ENCODE measurements at places on chromosomes 2 and 18.
A peak's percentile ranks its signal among the peaks of the same experiment; 100 is the strongest.

- DNase-seq = peak; percentile 23
These were observed 6.6 kb downstream of the ARHGAP25 start for GRCh38 chr2:68741238-68741637.

DNA sequence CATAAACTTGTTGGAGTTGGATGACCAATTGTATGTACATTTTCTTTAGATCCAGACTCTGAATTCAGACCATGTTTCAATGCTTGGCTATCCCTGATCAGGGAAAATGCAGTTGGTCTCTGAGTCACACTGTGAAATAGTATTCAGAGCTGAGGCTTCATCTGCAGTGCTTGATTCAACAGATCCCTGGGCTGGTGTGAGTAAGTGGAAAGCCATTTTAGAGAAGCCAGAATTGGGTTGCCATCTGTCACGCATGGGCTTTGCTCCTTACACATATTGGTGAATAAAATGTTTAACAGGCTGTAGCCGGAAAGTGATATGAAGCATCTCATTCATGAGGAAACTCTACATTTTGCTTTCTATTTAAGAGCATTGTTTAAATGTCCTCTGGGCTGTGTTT lies 50.0 kb upstream of the ACYP2 start:
- DNase-seq = peak; percentile 86

DNA sequence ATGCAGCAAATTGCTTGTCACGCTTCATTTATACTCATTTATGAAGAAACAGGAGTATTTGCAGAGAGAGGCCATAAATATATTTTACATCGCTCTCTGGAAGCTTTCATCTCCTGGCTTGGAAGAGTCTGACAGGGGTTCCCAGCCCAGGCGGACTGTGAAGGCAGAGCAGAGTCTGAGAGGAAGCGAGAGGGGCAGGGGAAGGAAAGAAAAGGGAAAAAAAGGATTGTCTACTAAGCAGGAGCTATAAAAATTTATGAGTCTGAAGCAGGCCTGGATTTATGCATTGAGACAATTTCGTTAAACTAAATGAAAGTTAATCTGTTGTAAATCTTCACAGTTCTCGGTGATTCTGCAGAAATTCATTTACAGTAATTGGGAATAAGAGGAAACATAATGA lies 143.9 kb upstream of the GYPC start:
- no peak for DNase-seq

GRCh38 chr2:174125090-174125489 lies 123.2 kb downstream of the OLA1 start:
- no peak for DNase-seq

DNA sequence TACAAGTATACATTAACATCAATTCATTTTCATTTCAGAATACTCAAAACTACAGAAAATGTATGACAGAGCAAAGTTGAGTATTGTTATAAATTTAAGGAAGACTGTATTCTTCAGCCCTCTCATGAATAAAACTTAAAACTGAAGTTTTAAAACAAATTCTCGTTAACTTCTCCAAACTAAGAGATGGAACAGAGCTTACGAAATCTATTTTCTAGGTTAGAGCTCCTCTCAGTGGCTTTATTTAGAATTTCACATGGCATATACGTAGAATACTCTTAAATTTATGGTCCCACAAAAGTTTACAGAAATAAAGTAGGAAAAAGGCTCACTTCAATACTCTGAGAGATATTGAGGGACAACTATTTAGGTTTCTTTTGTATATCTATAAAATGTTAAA lies 612.1 kb downstream of the KCNJ3 start:
- peak; percentile 35 for DNase-seq

DNA sequence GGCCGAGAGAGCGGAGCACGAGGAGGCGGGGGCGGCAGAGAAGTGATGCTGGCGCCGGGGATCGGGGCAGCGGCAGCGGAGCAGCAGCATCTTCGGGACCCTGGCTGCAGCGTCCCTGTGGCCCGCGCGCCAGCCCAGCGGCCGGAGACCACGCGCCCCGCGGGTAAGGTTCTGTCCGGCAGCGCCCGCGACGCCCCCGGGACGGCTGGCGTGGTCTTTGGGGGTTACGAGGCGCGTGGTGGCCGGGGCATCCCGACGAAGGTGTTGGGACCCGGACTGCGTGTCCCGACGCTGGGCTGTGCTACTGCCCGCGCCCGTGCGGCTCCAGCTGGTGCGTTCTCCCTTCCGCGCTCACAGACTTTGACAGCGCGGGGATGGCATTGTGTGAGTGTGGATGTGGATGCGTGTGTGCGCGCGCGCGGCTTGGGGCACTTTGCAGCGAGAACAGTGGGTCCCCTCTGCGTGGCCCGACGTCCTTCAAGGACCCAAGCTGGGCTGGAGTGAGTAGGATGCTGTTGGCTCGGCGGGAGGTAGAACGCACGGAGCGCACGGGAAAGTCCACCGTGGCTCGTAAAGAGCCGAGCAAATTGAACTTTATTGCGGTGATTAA lies 405.0 kb downstream of the XIRP2 start:
- DNase-seq = peak; percentile 30

DNA sequence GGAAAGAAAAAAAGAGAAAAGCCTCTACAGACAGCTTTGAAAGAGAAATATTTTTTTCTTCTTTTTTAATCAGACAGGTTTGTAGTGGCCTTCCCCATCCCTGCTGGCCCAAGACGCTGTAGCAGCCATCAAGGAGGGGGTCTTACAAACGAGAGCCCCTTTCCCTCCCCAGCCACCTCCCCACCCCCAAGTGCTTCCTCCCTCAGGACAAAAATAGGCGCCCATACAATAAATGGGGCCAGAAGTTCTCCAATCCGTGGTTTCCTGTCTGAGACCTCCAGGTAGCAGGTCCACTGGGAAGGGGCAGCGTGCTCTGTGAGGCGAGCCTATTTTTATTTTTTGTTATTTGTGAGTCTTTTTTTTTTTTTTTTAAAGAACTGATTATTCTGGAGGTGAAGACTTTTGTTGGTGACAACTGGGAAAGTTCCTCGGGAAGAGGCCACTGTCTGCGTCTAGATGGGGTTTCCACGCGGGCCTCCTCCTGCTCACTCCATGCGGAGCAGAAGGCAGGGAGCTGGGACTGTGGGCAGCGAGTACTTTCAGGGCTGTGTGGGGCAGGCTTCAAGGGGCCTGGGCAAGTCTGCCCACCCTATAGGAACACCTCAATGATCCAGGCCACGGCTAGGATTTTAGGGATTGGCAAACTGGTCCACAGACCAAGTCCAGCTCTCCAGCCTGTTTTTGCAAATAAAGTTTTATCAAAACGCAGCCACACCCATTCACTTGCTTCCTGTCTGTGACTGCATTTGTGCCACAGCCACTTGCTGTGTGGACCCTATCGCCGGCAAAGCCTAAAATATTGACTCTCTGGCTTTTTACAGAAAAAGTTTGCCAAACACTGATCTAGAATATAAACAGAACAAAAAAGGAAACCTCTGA lies 139.6 kb downstream of the CTIF start:
- DNase-seq = no peak

DNA sequence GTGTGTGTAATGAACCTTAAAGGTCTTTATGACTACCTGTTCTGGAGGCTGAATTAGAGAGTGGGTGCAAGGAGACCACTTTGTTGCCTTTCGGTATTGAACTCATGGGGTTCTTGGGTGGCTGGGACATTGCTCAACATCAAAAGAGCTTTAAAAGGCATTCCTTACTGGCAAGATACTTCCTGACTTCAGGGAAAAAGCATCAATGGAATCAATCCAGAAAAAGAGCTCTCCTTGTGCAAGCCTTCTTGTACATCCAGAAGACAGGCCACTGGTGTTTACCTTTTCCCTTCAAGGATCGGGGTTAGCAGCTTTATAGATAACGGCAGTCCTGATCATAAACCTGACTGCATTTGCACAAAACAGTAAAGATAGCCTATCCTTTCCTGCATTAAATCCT lies 9.5 kb downstream of the PNO1 start:
- peak; percentile 71 for DNase-seq

GRCh38 chr18:47191961-47192360 lies 15.8 kb upstream of the IER3IP1 start:
- DNase-seq = peak; percentile 76

- DNase-seq = no peak
These were observed 82.7 kb downstream of the LAMA1 start for GRCh38 chr18:7034924-7035323.

- DNase-seq = no peak
These were observed 810.7 kb downstream of the LRRTM4 start for GRCh38 chr2:76711490-76711889.

GRCh38 chr2:142030735-142031134 lies 100.1 kb downstream of the LRP1B start:
- DNase-seq = no peak

- DNase-seq = no peak
These were observed 1338.0 kb upstream of the ACVR2A start for GRCh38 chr2:146506851-146507250.

GRCh38 chr2:218605432-218605831 lies 2.3 kb upstream of the PLCD4 start:
- peak; percentile 61 for DNase-seq

DNA sequence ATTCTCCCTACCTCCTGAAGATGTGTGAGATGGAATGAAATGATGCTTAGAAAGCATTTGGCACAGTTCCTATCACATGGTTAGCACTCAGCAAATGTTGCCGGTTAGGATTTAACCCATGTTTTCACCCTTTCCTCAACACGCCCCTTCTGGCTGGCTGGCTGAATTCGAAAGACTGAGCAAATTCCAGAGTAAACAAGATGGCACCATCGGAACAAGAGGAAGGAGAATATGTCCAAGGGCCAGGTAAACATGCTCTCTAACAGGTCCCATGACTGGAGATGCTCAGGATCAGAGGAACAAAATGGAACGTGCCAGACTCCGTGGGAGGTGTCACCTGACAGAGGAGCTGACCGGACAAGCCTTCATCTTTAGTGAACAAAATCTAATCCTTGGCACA lies 145.6 kb downstream of the ANKRD44 start:
- no peak for DNase-seq

- no peak for DNase-seq
These were observed 314.7 kb upstream of the SPRED2 start for GRCh38 chr2:65746931-65747675.

GRCh38 chr2:88753833-88754584 lies 62.5 kb downstream of the RPIA start:
- DNase-seq = peak; percentile 49

- no peak for DNase-seq
These were observed 22.0 kb downstream of the RAB12 start for GRCh38 chr18:8631265-8631664.

GRCh38 chr2:10412380-10412779 lies 35.7 kb downstream of the ODC1 start:
- DNase-seq = peak; percentile 70

- no peak for DNase-seq
These were observed 140.9 kb downstream of the TFCP2L1 start for GRCh38 chr2:121144111-121144510.

DNA sequence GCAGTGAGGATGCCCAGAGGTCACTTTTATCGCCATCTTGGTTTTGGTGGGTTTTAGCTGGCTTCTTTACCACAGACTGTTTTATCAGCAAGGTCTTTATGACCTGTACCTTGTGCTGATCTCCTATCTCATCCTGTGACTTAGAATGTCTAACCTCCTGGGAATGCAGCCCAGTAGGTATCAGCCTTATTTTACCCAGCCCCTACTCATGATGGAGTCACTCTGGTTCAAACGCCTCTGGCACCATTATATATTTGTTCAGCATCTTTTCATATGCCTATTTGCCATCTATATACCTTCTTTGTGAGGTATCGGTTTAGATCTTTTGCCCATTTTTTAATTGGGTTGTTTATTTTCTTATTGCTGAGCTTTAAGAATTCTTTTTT lies 7.2 kb upstream of the CCNT2 start:
- DNase-seq = no peak

DNA sequence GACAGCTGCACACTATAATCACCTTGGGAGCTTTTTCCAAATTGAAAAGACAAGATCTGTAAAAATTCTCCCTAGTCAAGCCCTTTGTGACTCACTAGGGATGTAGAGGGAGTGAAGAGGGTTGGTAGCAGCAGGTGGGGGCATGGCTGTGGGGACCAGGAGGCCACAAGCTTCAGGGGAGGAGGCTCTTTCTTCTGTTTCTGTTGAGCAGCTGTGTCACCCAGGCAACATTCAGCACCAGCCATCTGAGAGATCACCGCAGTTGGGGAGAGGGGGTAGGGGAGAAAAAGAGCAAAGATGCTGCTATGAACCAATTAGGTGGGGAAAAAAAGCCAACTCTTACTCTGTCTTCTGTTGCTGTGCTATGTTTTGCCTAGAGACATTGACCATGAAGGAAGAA lies 352.3 kb upstream of the MEIS1 start:
- DNase-seq = no peak

DNA sequence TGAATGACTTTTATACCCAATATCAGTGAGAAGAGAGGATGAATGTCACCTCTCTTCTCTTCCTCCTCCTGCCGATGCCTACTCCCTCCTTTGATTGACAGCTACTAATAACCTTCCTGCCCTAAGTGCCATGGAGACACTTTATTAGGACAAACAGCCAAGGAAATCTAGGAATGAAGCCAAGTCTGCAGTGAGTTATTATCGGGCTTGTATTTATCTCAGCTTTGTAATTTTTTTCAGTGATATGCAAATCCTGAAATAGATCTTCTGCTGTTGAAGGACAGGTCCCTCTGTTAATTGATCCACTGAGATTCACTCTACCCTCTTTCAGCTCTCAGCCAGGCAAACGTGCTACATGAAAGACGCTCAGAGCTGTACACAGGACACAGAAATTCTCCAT lies 686.7 kb downstream of the TMEM182 start:
- no peak for DNase-seq

DNA sequence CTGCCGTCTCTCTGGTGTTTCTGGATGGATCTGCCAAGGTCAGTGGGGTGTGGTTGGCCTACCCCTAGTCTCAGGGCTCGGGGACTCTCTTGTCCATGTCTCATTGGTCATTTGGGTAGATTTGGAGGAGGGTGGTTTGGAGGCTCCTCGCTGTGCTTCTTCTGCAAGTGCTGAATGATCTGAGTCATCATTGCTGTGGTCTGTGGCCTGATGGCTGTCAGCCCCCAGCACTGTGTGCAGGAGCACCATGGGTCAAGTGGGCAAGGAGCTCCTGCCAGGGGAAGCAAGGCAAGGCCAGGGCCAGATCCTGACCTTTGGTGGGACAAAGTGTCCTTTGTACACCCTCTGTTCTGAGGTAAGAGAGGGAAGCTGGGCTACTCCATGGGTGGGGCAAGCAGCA lies 221.8 kb downstream of the FHOD3 start:
- peak; percentile 26 for DNase-seq

DNA sequence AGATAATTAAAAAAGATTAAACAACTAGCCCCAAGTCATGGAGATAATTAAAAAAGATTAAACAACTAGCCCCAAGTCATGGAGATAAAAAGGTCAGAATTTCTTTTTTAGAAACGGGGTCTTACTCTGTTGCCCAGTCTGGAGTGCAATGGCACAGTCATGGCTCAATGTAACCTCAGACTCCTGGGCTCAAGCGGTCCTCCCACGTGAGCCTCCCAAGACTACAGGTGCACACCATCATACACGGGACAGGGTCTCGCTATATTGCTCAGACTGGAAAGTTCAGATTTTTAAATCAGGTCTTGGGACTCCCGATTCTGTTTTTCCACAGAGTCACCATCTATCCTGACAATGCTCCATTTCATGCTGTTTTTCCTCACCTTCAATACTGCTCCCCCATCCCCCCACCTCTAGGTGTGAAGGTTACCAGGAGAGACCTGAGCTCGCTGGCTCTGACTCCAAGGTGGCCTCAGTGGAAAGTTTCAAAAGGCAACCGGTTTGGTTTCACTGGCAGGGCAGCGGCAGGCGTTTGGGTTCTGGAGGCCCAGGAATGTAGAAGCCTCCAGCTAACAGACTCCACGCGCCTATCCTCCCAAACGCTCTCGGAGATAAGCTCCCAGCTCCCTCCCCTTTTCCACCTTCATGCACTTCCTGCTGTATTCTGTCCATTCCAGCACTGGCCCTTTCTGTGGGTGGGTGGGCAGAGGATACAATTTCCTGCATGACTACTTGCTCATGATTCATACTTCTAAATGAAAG lies 2.9 kb upstream of the SEMA4C start:
- DNase-seq = peak; percentile 66

- no peak for DNase-seq
These were observed 7.0 kb downstream of the ASAP2 start for GRCh38 chr2:9213477-9214051.
